ENCODE measurements at places on chromosomes 13 and 19. TPM values are rescaled to one million over a fixed set of nuclear protein-coding genes. Genes with fewer than 3 reads are reported as not detected.

XPO4 gene
- 6.2 TPM for total RNA-seq

TRPM4 gene
- total RNA-seq, result 8.2 TPM

TMEM38A gene
- total RNA-seq, result 1.1 TPM

NANOS3 gene
- total RNA-seq, result 1.0 TPM

KCTD15 gene
- total RNA-seq, result 51.3 TPM

TEKTIP1 gene
- not detected for total RNA-seq

ZNF880 gene
- total RNA-seq, result 0.69 TPM

MEIS3 gene
- total RNA-seq, result 34.2 TPM

Data from A549 treated with Hydrocortisone at 1 μM for 4 hours (cell line).